ENCODE measurements at places on chromosomes 12 and 14. TPM values are rescaled to one million over a fixed set of nuclear protein-coding genes. Genes with fewer than 3 reads are reported as not detected.

GRCh38 chr14:96829791-96830190 is 32.6 kb downstream of the VRK1 start:
- no peak for DNase-seq

VCPKMT gene
- polyA plus RNA-seq: 4.6 TPM

DNA sequence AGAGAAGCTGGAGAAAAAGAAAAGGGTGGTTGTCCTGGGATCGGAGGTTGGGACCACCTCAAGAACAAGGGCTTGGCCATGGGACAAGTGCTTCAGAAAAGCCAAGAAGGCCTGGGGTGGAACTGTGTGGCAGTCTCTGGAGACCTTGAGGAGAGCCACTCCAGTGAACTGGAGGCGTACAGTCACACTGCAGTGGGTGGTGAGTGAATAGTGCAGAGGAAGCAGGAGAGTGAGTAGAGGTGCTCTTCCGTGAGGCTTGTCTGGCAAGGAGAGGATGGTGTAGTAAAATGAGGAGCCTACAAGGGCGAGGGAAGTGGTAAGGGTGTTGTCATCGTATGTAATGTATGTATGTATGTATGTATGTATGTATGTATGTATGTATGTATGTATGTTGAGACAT is 20.9 kb downstream of the RASSF3 start:
- DNase-seq: no peak

DNA sequence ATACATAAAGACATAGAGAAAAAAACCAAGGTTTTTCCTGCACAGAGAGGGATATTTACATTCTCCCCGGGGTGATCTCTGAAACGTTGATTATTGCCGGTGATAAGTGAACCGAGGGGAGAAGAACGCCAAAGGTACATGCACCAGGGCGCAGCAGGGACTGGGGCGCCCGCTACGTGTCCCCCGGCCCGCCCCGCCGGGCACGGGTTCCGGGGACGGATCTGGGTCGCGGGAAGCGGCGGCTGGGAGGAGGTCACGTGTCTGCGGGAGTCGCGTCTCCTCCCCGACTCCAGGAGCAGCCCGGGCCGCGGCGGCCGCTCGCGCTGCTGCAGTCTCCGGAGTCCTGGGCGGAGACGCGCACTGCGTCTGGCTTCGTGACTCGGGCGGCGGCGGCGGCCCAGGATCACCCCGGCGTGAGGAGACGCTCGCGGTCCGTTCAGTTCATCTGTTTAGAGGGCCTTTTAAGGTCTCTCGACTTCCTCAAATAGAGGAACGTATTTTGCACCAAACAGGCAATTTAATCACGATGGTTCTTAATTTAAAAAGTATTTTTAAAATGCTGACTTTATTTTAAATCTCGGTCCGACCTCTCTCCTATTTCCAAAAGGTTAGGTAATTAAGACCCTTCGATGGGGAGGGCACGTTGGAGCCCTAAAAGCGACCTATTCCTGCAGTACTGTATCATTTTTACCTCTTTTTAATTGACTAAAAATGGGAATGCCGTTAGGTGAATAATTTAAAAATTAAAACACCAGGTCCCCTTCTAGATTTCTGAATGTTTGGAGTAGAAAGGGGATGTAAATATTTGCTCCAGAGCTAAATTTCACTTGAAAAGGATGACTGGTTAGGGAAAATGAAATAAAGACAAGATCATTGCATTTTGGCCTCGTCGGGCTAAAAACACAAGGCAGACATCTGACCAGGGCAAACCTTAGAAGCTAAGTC is 1.8 kb upstream of the BHLHE41 start:
- peak; percentile 48 for DNase-seq

RPL6 gene
- polyA plus RNA-seq: 2,205 TPM

DNA sequence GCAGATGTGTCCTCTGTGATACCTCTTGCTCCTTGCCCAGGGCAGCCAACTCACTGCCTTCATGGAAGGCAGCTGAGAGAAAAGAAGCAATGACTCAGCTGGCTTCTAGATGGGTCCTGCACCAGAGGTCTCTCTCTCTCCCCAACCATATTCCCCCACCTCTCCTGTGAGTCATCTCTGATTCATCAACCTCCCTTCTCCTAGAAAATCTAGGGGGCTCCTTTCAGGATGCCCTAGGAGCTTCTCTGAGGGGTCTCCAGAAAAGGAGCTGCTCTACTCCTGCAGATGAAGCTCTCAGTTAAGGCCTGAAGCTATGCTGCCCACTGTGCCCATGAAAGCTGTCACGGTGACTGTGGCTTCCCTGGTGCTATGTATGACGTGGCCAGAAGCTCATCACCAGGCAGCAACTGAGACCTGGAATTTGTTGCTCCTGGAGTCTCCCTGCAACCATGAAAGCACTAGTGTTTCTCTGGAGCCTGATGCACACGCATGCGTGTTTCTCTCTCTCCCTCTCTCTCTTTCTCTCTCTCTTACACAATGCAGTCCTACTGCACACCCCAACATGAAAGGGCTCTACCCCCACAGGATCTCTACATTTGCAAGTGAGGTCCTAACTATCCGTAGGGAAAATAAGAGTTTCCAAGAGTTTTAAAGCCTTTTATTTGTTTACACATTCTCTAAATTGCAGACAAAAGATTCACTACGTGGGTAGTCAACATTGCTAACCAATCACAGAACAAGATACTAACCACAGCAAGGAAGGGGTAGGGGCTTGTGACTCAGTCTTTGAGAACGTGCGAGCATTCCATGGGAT is 285.3 kb downstream of the DPF3 start:
- peak; percentile 91 for DNase-seq

DNA sequence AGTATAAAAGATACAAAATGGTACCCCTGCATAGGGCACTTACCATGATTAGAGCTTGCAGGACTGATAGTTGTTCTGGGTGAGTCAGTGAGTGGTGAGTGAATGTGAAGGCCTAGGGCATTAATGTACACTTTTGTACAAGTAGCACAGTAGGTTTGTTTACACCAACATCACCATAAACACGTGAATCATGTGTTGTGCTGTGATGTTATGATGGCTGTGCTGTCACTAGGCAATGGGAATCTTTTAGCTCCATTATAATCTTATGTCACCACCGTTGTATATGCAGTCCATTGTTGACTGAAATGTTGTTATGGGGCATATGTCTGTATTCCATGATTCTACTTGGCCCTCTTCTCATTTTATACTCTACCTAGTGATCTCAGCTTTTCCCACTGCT is 11.8 kb downstream of the NUBPL start:
- DNase-seq: no peak

DNA sequence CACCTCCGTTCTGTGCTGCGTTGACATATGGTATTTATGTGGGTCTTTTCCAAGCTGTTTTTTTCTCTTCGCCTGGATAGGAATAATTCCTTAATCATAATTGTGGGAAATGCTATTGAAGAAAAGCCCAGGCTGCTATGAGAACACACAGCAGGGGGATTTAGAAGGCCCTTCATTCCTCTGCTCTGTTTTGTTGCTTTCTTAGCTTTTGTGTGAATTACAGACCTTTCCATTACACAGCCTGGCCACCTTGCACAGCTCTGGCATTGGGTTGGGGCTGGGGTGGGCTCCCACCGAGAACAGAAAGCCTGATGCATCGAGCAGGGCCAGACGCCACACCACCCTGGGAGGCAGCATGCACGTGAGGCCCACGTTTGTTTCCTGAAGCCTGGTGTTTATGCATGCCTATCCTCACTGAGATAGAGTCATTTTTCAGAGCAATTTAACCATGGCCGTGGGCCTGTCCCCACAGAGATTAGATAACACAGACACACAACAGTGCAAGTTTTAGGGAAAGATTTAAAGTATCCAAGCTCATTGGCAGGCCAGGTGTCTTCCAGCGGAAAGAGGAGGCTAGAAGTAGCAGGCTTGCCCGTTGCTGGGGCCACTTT is 287.6 kb upstream of the PWP1 start:
- no peak for DNase-seq

- no peak for DNase-seq
Observed at GRCh38 chr12:92381856-92382255, 236.2 kb upstream of the BTG1 start.

DNA sequence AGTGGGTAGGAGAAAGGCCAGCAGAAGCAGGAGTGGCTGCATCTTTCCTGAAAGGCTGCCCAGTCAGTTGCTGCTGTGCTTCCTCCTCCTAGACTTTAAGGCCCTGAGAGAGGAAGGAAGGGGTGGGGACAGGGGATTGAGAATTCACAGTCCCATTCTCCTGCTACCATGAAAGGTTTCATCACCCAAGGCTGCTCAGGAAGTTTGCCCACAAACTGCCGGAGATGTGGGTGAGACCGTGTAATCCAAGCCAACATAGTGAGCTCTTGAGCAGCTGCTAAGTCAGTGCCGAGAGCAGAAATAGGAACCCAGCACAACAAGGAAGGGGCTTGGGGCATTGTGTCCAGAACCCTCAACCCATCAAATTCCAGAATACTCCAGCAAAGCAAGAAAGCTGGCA is at the start of gene CTSG:
Gene CTSG (minus strand): TSS at position 69 of the 400 bp plus-strand sequence. CDS start 27 bp downstream, at position 42.
- no peak for DNase-seq

KRT81 gene
- polyA plus RNA-seq: 0.14 TPM

HOXC10 gene
- polyA plus RNA-seq: 32.0 TPM

DNA sequence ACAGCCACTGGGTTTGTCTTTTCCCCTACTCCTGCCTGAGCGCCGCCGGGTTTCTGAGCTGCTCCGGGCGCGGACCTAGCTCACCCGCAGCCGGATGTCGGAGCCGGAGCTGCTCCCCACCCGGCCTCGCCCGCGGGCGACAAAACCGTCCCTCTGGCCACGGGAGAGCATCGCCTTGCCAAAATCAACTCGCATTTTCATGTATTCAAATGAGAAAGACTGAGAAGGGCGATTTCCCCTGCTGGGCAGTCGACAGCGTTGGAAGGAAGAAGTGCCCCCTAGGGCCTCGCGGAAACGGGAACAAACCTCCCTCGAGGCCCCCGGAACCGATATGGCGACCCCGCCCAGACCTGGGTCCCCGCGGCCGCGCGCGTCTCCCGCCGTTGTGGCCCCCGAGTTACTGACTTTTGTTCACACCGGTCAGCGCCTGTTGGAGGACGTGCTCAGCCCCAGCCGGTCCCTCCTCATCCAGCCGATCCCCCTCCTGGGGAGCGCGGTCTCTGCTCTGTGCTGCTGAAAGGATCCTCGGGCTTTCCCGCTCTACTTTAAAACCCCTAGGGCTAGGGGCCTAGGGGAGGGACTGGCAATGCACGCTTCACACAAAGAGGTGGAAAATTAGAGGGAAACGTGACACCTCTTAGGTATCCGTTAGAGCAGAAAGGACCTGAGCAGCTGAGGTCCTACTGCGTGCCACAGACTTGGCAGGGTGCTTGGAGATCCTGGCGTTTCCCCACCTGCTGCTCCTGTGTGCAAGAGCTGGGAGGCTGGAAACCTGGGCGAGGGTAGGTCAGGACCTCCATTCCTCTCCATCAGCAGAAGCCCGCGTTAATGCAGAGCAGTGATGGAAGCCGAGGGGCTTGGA is 4.3 kb downstream of the TTC6 start:
- no peak for DNase-seq

DNA sequence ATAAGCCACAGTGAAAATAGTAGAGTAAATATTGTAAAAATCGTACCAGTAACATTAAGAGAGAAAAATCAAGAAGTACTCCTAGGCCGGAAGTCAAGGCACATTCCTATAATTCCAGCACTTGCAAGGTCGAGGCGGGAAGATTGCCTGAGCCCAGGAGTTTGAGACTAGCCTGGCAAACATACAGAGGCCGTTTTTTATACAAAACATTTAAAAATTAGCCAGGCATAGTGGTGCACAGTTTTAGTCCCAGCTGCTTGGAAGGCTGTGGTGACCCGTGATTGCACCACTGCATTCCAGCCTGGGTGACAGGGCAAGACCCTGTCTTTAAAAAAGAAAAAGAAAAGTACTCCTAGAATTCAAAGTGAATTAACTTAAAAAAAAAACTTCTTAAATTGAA is 341.8 kb downstream of the C12orf50 start:
- DNase-seq: no peak

GRCh38 chr12:25531502-25532052 is 21.5 kb downstream of the LMNTD1 start:
- no peak for DNase-seq

ENDOU gene
- polyA plus RNA-seq: 0.21 TPM

- DNase-seq: no peak
Observed at GRCh38 chr14:66572826-66573225, 64.9 kb downstream of the GPHN start.

LRRC10 gene
- polyA plus RNA-seq: not detected

DNA sequence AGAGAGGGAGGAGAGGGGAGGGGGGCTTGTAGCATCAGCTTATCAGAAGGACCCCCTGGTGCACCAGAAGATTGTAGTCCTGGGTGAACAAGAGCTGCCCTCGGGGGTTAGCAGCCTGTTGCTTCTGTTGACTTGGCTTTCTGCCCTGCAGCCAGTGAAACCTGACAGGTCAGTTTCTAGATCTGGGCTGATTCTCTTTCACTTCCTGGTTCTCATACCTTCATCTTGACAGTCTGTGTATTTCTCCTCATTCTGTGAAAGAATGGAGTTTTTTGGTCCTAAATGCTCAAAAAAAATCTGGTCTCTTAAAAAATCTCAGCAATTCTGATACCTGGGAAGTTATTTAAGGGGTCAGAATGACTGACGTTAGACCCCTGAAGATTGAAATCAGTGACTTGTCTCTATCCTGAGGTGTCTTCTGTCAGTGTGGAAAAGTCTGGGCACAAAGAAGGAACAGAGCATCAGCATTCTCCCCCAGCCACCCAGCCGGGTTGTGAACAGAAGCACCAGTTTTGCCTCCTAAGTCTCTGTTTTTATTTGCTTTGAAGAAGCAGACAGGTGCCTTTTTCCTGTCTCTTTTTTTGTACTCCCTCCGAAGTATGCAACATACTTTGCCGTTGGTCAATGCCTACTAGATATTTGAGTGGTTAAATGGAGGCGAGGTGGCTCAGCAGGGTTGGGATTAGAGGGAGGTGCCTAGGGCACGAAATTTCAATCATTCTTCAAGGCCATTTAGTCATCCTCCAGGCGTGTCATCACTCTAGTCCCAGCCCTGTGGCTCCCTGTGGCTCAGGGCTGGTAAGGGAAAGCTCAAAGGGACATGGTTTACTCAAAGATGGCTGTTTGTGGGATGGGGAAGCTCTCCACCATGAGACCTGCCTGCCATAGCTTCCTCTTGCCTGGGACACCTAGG is 24.0 kb downstream of the TTC9 start:
- DNase-seq: peak; percentile 54

DNA sequence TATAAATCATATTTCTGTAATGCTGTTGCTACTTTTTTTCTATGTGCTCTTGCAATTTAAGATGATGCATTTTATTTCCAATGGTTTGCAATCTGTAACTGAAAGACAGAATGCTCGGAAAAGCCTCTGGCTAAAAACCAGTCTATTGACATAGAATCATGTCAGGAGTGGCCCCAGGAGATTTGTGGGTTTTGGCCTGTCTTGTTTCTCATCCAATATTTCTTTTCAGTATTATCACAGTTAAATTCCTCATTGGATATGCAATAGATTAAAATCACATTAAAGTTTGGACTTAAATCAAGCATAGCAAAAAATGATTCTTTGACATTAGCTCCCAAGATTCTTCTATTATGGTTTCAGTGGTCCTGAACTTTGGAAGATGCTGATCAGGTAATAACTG is 19.1 kb upstream of the SLC38A2 start:
- DNase-seq: no peak

CCDC175 gene
- not detected for polyA plus RNA-seq
